ENCODE measurements at places on chromosomes 5 and 9.

DNA sequence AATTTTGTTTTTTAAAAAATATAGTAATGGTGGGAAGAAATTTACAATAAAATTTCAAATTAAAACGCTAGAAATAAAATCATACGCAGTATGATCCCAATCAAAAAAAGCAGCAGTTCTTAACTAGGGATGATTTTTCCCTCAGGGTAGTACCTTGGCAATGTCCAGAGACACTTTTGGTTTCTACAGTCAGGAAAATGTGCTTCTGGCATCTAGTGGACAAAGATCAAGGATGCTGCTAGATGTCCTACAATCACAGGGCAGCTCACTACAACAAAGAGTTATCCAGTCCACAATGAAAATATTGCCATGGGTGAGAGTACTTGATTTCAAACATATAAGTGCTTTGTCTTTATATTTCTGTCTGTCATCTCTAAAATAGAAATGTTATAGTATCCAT, 400.2 kb upstream of the SGCD start:
- no peak for DNase-seq

GRCh38 chr9:38296807-38297206, 95.7 kb upstream of the ALDH1B1 start:
- DNase-seq: no peak

- peak; percentile 89 for DNase-seq
These were observed 10.5 kb upstream of the IRF1 start for GRCh38 chr5:132500931-132501628.

DNA sequence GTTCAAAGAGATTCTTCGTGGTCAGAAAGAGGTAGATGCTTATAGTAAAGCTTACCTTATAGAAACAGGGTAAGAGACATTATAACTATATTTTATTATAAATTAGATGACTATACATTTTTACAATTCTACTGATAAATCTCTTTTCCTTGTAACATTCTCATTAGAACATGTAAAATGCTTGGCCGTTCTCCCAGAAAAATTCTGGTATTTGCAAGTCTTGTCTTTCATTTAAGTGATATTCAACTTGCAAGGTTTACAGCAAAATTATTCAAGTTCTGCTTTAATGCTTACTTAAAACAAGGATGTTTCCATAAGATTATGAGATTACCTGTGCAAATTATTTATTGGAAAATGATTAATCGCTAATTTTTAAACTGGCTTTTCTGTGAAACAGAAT, 41.3 kb upstream of the CDH18 start:
- no peak for DNase-seq

GRCh38 chr5:146179696-146180095, 2.8 kb downstream of the LARS1 start:
- DNase-seq: no peak

- no peak for DNase-seq
These were observed 20.8 kb upstream of the MTAP start for GRCh38 chr9:21781656-21782055.

- DNase-seq: no peak
These were observed 132.4 kb upstream of the EPB41L4A start for GRCh38 chr5:112551419-112552032.

DNA sequence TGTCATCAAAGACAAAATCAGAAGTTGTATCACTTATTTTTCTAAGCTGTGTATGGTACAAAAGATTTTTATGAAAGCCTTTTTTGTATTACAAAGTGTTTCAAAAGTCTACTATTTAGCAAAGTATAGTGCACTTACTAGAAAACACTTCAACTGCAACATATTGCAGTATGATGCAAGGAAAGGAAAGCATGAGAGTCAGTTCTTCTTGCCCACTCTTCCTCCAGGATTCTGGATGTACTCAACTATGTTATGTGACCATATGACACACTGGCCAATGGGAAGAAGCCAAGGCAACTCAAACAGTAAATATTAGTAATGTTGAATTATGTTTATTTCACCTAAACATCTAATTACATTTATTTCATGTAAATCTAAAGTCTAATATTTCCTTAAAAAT, 49.5 kb upstream of the TYRP1 start:
- DNase-seq: no peak

GRCh38 chr9:103430469-103430868, 435.3 kb downstream of the CYLC2 start:
- no peak for DNase-seq

- DNase-seq: no peak
These were observed 3.2 kb upstream of the PPP1R2B start for GRCh38 chr5:156846914-156847313.

- DNase-seq: no peak
These were observed 156.4 kb upstream of the ADAMTS16 start for GRCh38 chr5:4983701-4984100.

GRCh38 chr9:108588246-108588645, 267.5 kb downstream of the ACTL7B start:
- DNase-seq: no peak

DNA sequence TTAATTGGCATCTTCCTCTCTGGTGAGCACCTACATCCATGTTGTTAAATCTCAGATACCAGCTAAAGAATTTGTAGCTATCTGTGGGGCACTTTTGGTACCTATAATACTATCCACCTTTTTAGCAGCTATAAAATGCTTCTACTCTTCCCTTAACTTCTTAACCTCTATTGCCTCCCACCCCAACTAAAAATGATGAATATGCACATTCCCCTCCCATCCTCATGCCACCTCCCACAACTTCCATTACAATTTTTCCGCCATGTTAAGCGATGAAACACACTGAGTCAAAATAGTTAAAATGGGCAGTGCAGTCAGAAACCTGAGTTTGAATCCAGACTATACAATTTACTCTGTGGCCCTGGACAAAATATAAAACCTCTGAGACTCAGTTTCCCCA, 10.1 kb downstream of the SSBP2 start:
- DNase-seq: no peak

- DNase-seq: no peak
These were observed 10.2 kb downstream of the NDUFAF2 start for GRCh38 chr5:60955239-60955638.

GRCh38 chr5:159331093-159331973, 1.0 kb upstream of the IL12B start:
- peak; percentile 92 for DNase-seq

DNA sequence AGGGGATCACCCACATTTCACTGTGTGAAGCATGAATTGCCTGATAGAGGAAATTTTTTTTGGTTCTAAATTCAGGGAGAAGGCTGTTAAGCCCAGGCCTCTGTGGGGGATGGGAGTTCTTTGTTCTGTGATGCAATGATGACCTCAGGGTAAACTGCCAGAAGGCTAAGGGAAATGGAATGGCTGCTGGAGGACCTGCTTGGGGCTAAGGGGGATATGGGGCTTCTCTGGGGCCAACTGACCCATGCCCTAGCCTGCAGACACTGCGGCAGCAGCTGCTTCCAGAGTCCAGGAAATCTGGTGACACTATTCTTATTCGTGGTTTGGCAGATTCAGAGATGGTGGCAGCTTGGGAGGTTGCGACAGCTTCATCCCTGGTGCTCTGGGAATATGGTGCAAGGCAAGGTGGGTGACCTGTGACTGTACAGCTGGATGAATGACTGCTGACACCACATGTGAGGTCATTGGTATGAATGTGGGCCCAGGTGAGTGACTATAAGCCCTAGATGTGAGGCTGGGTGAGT, 30.3 kb downstream of the VCP start:
- no peak for DNase-seq

DNA sequence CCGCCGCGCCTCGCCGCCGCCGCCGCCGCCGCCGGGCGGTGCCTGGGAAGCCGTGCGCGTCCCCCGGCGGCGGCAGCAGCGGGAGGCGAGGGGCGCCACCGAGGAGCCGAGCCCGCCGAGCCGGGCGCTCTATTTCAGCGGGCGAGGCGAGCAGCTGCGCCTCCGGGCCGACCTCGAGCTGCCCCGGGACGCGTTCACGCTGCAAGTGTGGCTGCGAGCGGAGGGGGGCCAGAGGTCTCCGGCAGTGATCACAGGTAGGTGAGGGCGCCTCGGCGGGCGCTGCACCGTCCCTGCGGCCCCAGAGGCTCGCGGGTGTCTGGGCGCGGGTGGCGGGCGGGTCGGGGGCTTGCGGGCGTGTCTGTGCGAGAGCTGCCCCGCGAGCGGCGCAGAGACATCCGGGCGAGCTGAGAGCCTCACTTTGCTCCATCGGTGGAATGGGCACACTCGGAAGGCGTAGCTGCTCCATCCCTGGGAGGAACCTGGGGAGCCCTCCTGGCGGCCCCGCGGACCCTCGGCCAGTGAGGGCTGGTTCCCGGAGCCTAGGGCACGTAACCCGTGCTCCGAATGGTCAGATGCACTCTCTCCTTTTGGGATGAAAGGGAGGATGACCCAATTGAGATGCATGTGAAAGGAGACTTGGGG, 864 bp downstream of the PAPPA start:
- no peak for DNase-seq

DNA sequence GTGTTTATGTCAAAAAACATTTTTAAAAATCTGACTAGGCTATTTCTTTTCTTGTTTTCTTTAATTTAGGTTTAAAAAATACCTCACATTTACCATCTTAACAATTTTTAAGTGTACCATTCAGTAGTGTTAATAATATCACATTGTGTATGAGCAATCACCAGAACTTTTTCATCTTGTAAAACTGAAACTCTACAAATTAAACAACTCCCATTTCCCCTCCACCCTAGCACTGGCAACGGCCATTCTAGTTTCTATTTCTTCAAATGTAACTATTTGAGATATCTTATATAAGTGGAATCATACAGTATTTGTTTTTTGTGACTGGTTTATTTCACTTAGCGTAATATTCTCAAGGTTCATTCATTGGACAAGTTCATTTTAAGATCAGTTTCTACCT, 27.7 kb downstream of the PLCXD3 start:
- no peak for DNase-seq

- no peak for DNase-seq
These were observed 30.0 kb downstream of the SNX30 start for GRCh38 chr9:112780450-112781036.

DNA sequence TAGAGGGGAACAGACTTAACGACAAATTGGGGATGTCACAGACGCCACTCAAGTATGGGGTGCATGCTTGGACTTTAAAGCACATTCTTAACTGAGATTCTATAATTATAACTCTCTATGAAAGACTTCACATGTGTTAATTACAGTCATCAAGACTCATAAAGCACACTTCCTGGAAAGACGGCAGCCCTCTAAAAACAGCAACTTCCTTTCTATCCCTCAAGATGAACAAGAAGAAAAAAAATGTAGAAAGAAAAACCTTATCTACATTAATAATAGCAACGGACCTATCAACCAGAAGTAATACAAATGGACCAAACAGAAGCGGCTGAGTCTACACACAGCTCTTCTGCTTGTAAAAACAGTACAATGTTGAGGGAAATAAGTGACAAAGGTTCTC, 21.2 kb downstream of the GNAQ start:
- DNase-seq: no peak

DNA sequence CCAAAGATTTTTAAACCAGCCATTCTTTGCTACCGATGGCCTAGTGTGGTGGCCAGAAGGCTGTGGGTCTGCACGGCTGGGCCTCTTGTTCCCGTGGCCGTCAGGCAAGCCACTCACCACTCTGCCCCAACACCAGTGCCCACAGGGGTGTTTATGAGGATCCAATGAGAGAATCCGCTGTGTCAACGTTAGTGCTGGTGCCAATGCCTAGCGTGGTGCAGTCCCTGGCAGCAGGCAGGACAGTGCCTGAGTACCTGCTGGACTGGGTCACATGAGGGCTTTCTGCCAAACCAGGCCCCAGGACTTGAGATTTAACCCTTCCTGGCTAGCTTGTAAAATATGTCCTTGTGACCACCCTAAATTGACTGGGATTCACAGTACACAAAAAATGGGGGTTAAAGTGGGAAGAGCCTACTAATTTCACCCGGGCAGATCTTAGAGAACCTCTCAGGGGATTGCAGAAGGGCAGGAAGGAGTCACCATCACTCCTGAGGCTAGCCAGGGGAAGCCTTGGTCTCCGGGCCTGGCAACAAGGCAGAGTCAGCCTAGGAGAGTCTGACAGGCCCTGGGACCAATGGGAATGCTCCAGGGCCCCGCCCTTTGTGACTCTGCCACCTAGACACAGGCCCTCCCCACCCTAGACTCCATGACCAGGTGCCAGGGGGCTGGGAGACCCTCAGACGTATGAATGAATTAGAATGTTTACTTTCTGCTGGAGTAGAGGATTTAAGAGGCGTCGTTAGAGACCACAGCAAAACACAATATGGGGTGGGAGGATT, 63.2 kb upstream of the FSTL4 start:
- DNase-seq: no peak

GRCh38 chr9:93319992-93320500, 131.4 kb upstream of the FAM120A start:
- peak; percentile 57 for DNase-seq

GRCh38 chr9:38393128-38393796, 760 bp downstream of the ALDH1B1 start:
- no peak for DNase-seq

DNA sequence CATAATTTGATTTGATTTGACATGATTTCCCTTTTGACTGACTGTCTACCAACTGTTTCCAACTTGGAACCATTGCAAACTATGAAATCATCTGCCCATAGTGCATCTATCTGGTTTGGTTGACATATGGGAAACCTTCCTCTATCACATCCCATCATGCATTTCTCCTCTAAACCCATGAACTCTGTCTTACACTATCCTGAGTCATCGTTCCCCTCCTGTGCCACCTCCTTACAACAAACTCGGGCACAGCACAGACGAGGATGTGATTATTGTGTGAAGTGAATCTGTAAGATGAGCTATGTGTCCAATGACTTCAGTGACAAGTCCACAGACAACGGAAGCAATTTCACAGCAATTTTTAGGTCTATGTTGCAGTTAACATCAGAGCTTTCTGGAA, 126.1 kb downstream of the NPR3 start:
- DNase-seq: no peak

DNA sequence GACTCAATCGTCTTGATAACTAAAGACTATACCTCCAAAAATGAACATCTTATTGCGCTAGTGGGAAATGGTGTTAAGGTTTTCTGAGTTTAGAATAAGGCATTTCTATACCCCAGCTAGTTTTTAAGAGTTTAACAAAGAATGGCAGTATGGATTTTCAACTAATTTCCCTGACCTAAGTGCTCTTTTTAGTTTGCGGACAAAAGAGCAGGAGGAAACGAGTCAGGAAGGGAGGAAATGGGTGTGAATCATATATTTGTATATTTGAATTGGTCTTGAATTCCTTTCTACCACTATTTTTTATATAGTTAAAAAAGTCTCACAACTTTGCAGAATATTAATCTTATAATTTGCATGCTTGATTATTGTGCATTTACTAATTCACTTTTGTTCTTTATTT, 516.3 kb upstream of the ZNF608 start:
- no peak for DNase-seq

DNA sequence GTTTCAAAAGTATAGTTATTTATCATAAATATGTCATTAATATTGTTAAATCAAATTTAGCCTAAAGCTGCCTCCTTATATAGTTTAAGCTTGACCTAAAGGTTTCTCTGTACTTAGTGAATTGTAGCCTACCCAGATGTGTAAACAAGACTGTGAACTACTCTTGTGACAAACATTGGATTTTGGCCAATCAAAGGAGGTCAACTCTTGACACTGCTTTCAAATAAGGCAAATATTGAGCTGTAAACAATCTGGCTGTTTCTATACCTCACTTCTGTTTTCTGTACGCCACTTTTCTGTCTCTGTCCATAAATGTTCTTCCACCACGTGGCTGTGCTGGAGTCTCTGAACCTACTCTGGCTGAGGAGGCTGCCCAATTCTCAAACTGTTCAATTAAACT, 51.2 kb downstream of the FXN start:
- DNase-seq: no peak

GRCh38 chr9:36328798-36329411, 70.7 kb upstream of the GNE start:
- DNase-seq: no peak

- DNase-seq: no peak
These were observed 8.2 kb upstream of the TOR4A start for GRCh38 chr9:137269231-137269772.
